ENCODE measurements at places on chromosomes 4 and X.

DNA sequence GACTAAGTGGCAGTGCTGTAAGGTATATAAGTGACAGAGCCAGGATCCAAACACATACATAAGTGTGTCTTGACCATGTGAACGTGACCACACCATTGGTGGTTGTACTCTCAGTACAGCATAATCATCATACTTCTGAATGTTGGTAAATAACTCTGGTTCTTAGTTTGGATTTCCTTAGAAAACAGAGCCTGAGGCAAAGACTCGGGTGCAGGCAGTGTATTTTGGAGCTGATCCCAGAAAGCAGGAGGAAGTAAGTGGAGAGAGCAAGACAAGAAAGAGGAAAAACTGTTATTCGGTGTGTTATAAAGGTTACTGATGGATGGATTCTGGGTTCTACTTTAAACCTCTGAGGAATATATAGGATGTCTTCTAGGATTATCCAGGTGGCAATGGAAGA lies 127.9 kb downstream of the SLC39A8 start:
- no peak for DNase-seq

DNA sequence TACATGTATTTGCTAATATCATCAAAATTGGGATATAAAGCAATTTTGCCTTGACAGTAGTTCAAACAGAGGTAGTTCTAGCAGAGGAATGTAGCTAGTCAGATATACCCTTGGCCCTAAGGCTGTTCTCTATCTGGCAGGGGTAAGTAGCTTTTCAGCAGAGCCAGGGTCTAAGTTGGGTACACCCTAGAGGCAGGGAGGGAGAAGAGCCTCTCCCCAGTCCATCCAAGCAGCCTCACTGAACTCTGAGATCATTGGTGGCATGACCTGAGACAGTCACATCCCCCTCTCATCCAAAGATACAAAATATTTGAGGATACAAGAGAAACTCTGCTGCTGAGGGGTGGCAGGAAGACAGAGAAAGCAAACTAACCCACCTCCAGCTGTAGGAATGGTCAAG lies 343.7 kb downstream of the DHX15 start:
- DNase-seq = no peak

- no peak for DNase-seq
These were observed 102.5 kb upstream of the ANXA10 start for GRCh38 chr4:167989815-167990214.

GRCh38 chr4:97367878-97368277 lies 775.4 kb downstream of the STPG2 start:
- DNase-seq = no peak

GRCh38 chrX:57595381-57595811 lies 3.6 kb downstream of the ZXDB start:
- peak; percentile 62 for DNase-seq

GRCh38 chrX:130793975-130794374 lies 109.0 kb downstream of the ENOX2 start:
- DNase-seq = no peak

DNA sequence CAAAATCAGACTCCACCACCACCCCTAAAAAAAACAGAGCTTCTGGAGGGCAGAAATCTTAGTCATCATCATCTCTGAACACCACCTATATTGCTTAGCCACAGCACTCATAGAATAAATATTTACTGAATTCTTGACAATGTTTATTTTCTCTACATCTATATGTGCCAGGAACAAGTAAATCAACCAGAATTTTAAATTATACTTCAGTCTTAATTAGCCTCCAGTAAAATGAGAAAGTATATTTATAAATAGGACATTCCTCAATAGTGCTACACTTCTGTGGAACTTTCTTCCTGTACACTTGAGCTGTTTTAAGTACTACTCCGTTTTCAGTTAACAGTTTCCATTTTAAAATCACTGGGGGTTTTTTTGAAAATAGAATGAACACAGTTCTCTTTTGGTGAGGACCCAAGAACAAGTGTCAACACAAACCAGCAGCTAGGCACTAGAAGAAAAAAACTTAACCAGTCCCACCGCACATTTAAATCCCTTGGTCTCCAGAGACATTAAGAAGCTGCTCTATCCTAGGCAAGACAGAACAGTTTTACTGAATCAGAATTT lies 25.5 kb downstream of the SMIM14 start:
- DNase-seq = no peak

DNA sequence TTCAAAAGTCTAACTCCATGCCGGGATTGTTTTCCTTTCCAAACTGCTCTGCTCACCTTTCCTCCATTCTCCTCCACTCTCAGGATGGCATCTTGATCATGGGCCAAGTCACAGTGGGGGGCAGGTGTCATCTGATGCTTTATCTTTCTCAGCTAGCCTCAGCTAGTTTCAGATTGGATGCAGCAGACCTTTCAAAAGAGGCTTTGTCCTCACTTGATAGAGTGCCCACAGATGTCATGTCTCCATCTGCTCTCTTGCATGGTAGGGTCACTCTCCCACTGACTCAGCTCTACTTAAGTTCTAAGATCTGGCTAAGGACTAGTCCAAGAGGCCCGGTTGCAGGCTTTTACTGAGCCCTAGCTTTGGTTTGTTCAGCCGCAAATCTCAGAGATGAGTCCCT lies 341.8 kb upstream of the GALNT7 start:
- no peak for DNase-seq

DNA sequence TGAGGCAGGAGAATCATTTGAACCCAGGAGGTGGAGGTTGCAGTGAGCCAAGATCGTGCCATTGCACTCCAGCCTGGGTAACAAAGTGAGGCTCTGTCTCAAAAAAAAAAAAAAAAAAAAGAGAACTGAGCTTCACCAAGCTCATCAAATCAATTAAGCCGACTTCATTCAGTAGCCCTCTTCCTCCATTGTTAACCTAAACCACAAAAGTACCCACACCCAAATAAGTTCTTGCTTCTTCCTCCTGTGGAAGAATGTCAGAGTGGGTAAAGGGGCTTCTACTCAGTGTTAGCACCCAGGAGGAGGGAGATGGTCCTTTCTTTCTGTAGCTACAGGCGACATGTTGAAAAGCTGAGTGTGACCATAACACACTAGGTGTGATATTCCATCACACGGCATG lies 58.6 kb upstream of the CHRNA9 start:
- DNase-seq = no peak

GRCh38 chr4:189763583-189763982 lies 177.1 kb upstream of the FRG1 start:
- no peak for DNase-seq

- no peak for DNase-seq
These were observed 75.4 kb downstream of the AR start for GRCh38 chrX:67619253-67619652.

DNA sequence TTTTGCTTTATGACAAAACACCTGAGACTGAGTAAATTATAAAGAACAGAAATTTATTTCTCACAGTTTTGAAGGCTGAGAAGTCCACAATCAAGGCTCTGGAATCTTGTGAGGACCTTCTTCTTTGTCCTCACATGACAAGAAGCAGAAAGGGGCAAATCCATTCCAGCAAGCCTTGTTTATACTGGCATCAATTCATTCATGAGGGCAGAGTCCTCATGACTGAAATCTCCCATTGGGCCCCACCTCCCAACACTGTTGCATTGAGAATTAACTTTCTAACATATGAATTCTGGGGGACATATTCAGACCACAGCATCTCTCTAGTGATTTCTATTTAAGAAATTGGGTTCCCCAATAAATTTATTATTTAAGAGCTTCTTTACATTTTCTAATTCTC lies 395.4 kb downstream of the AR start:
- DNase-seq = no peak

DNA sequence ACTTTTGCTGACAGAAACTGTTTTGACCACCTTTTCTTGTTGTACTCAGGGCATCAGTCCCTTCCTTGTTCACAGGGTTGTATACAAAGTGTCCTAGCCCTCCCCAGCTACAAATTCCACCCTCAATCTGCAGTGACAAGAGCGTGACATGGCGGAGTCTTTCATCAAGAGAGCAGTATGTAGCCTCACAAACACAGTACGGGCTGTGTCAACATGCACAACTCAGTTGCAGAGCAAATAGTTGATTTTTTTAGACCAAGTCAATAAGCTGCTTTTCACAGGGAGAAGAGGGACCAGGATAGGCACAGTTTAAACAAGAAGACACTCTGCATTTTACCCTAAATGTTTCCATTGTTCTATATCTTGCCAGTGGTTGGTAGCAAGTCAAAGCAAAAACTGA lies 8.6 kb upstream of the HS6ST2 start:
- no peak for DNase-seq

DNA sequence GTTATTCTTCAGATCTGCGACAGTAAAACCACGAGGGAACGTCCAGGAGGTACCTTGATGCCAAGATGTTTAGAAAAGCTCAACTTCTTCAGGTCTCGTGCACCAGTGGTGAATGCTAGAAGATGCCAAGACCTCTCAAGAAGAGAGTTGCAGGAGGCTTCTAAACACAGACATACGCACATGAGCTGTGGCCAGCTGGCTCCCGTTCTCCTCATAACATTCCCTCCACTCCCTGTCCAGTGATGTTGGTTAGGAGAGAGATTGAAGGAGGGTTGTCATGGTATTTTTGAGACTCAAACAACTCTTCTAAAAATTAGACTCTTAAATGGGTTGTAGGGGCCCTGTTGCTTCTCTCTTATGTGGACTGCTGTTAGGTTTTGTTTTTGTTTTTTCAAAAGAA lies 184.3 kb downstream of the QDPR start:
- no peak for DNase-seq

- DNase-seq = no peak
These were observed 55.9 kb downstream of the OSTC start for GRCh38 chr4:108706289-108706688.

DNA sequence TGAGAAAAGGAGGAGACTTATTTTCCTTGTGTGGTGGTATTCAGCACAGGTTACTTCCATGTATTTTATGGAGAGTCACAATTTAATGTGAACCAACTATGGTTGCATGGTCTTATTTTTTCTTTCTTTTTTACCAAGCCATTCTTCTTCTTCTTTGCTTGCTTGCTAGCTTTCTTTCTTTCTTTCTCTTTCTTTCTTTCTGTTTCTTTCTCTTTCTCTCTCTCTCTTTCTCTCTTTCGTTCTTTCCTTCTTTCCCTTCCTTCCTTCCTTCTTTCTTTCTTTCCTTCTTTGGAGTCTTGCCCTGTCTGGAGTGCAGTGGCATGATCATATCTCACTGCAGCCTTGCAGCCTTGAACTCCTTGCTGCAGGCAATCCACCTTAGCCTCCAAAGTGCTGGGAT lies 68.9 kb downstream of the DOCK11 start:
- no peak for DNase-seq

DNA sequence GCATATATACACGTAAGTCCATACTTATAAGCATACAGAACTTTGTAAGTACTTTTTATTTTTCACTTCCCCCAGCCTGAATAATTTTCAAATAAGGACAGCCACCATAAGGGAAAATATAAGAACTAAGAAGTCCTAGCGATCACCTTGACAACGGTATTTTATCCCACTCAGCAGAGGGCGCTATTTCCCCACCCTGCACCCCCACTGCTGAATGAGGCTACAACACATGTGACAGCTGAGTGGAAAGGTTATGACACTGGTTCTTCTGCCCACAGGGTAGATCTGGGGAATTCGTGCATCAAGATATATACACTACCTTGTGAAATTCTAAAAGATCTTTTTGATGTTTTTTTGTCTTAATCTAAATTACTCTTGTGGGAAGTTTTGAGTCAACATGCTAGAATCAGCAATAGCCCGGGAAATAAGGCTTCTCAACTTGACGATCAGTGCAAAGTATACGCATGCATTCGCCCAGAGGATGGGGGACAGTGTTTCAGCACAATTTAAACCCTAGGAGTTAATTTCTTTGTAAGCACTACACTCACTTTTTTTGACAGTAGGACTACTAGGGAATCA lies 151.5 kb downstream of the CORIN start:
- DNase-seq = peak; percentile 72

DNA sequence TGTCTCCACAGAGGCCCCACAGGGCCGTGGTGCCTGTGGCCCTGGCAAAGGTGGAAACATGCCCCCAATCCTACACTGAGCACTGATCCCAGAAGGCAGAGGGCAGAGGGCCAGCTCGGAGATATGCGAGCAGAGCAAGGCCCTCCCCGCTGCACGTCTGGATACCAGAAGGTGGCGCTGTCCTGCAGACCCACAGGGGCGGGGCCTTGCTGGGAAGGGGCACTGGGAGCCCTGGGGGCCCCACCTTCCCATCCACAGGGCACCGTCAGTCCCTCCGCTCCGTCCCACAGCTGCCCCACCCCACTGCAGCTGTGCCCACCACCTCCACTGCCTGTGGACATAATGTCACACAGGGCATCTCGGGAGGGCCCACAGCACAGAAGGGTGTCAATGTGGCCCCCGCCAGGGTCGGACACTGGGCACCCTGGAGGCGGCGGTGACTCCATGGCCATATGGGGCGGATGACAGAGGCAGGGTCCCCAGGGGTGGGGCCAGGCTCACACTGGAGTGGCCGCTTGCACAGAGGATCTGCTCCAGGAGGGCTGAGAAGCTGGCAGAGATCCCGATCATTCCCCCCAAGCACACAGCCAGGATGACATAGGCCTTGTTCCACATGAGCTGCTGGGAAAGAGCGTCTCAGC lies 4.8 kb downstream of the SLC49A3 start:
- peak; percentile 86 for DNase-seq

- DNase-seq = no peak
These were observed 10.7 kb downstream of the PPARGC1A start for GRCh38 chr4:23878912-23879732.

DNA sequence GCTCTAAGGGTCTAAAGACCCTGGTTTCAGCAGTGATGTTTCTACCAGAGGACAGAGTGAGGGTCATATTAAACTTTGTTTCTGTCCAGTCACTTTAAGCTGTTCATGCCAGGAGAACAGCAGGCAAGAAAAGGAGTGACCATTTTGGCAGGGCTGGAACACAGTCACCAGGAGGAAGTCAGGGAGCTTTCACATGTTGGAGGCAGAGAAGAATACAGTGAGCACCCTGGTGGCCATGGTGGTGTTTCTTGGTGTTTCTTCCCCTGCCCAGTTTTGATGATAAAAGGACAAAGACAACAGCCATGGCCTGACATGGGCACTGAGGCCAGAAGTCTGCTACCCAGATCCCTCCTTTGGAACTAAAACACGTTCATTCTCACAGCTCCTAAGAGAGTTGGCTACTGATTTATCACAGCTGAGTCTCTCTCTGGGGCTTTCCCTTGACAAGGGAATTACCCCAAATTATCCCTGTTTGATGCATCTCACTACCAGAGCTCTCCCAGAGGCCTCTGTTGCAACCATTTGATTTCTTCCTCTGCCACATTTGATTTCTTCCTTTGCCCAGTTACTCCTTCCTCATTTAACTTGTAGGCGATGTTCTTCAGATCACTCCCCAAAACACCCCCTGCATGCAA lies 106.4 kb upstream of the NWD2 start:
- no peak for DNase-seq

GRCh38 chrX:63402106-63402505 lies 51.0 kb upstream of the SPIN4 start:
- DNase-seq = no peak

DNA sequence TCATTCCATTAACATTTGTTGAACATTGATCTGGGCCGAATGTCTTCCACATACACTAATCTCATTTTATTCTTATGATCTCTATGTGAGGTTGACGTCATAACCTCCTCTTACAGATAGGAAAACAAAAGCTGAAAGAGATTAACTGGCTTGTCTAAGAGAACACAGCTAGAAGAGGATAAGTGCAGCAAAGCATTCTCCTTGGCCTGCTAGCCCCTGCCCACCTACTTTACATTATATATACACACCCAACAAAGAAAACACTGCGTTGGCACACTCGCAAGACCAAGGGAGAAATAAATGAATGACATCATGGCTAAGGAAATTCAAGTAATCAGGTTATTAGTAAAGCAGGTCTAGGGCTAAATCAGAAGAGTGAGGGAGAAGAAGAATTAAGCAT lies 138.4 kb downstream of the PARM1 start:
- no peak for DNase-seq

- no peak for DNase-seq
These were observed 61.5 kb upstream of the AP1S2 start for GRCh38 chrX:15915959-15916703.

GRCh38 chrX:6644411-6644810 lies 109.5 kb upstream of the VCX3A start:
- DNase-seq = peak; percentile 0
